ENCODE measurements at places on chromosomes 3 and 15.

DNA sequence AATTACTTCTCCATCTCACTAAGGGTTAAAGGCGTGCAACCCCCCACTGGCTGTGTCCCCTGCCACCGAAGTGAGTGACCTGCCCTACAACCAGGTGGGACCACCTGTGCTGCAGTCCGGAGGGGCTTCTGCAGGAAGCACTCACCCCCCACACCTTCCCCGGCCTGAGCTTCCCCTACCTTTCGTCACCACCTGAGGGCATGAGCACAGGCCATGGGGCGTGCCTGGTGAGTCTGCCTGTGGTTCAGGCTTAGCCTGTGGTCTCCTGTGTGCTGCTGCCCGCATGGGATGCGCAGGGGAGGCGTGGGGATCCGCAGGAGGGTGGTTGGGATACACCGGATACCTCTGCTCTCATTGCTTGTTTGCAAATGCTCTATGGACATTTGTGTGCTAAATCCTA is 46.0 kb downstream of the KLHL25 start:
- DNase-seq: no peak

DNA sequence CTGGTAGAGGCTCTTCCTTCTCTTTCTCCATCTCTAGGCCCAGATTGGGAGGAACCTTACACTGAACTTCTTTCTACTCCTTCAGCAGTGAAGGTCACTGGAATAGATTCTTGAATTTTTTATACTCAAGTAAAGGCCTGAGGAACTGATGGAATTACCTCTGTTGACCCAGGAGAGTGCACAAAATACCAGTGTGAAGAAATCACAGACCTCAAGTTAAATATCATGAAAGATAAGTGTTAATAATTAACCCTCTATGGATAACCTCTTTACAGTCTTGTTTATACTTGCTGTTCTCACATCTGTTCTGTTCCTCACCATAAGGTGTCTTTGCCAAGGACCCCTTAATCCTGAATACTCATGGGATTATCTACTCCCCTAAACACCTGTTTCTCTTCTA is 244.4 kb upstream of the STAC start:
- DNase-seq: no peak

- DNase-seq: peak; percentile 78
Observed at GRCh38 chr3:122679085-122679881, 1.4 kb upstream of the PARP14 start.

- DNase-seq: peak; percentile 7
Observed at GRCh38 chr15:29208352-29208751, 61.3 kb downstream of the NSMCE3 start.

DNA sequence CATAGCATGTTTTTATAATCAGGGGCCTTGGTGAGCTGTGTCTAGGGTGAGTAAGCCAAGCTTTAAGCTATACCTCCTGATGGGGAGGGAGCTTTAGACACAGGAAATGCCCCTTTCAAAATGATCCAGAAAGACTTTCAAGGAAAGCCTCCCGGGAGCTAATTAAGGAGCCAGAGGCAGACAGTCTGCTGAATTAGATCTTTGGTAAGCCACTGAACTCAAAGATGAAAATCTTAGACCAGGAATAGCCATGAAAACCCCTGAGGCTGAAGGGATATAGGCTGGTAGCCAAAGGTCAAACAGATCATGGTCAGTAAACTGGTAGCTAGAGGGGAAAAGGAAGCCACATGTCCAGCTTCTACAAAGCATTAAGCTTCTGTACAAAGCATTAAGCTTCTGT is 42.7 kb upstream of the GAP43 start:
- peak; percentile 33 for DNase-seq

DNA sequence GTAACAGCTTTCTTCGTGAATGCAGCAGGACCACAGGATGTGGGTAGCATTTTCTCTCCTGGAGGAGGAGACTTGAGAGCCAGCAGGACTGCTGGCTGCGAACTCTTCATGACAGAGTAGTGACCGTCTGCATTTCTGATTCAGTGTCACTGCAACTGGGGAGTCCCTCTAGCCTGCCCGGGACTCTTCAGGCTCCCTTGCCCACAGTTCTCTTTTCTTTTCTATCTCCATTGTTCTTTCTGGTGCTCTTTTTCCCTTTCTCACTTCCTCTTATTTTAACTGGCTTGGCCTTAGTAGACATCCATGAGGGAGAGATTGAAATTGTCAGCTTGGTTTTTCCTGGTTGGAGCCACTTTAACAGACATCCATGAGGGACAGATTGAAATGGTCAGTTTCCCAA is 49.9 kb upstream of the P2RY1 start:
- no peak for DNase-seq

GRCh38 chr3:34008191-34008590 is 209.8 kb downstream of the PDCD6IP start:
- peak; percentile 92 for DNase-seq

GRCh38 chr3:86410587-86410986 is 580.4 kb downstream of the VGLL3 start:
- DNase-seq: no peak

Measured in fibroblast of skin of right biceps (primary cell).